Activated CD4-positive, alpha-beta T cell treated with anti-CD3 and anti-CD28 coated beads, Interleukin-2, Interleukin-6, amounts not matched to agents 100 ng/mL and 50 ng/mL, durations not matched to agents 16 hours and 8 hours (primary cell): ENCODE measurements at places on chromosomes 12 and 14.

- no peak for DNase-seq
Measured at GRCh38 chr12:20421421-20421820, 53.1 kb downstream of the PDE3A start.

DNA sequence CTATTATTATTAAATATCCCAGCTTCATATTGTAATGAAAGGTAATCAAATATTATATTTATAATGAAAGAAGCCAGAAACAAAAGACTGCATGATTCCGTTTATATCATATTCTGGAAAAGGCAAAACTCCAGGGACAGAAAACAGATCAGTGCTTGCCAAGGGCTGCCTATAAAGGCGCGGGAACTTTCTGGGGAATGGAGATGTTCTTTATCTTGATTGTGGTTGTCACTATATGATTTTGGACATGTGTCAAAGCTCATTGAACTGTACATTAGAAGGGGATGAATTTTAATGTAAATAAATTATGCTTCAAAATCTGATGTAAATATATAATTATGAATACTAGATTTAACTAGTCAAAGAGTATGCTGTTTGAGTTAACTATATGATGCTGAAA lies 115.4 kb upstream of the KRAS start:
- DNase-seq, result no peak

DNA sequence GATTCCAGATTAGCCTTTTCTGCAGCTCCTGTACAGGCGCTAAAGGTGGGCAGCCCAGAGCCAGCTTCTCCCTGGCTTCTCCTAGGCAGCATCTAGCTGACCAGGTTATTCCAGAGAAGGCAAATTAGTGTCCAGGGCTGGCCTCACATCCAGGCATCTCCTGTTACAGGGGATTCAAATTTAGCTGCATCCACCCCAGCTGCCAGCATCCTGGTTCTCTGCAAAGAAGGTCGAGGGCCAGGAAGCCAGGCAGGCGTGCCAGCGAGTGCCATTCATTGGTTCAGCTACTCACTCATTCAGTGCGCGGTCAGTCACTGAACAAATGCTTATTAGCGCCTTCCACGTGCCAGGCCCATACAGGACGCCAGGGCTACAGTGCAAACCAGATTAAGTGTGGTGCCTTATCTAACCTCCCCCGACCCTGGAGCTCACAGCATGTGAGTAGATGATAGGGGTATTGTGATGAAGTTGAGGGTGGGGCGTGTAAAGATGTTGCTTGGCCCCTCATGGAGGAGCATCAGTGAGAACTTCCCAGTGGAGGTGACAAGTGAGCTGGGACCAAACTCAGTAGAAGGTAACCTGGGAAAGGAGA lies 15.7 kb upstream of the FAM222A start:
- DNase-seq, result no peak

GRCh38 chr12:23352670-23353069 lies 596.8 kb downstream of the SOX5 start:
- DNase-seq, result no peak

DNA sequence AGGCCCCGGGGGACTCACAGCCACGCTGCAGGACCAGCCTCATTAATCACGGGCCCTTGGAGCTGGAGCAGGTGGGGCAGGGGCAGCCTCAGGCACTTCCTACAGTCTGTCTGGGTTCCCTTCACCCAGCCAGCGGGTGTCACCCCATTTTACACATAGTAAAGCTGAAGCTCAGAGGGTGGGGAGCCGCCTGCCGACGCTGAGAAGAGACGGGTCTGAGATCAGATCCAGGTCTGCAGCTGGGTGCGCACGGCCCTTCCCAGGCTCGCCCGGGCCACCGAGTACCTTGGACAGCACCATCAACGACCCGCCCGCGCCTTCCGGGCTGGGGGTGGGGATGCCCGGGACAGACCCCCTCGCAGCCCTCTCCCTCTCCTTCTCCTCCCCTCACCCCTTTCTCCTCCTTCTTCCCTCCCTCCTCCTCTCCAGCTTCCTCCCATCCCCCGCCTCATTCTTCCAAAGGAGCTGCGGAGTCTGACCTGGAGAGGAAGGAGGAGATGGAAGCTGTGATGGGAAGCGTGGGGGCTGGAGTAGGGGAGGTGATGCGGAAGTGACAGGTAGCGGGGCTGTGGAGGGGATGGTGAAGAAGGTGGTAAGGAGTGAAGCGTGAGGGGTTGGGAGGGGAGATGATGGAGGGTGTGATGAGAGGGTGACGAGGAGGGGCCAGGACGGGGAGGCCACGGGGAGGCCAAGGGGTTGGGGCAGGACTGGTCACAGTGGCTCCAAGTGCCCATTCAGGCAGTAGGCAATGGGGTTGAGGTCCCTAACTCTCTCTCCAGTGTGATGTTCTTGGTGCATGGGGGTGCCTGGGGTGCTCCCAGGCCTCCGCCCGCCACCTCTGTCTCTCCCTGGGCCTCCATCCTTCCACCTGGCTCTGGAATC lies 8.8 kb downstream of the DTX1 start:
- DNase-seq, result no peak

GRCh38 chr12:58757422-58757821 lies 162.9 kb downstream of the LRIG3 start:
- DNase-seq, result no peak

- DNase-seq, result no peak
Measured at GRCh38 chr12:127667131-127667685, 599.8 kb upstream of the TMEM132C start.

DNA sequence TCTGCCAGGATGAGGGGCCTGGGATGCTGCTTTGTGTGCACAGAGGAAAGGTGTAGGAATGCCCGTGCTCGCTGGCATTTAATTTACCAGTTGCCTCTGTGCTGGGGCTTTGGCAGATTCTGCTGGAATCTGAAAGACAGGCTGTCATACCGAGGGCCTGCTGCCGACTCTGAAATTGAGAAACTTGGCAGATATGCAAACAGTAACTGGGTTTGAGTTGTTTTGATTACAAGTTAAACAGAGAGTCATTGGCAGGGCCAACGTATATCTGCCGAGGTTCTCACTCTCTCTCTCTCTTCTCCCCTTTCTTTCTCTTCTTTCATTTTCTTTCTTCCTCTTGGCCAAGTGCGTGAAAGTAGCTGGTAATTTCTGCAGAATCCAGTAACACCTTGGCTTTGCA lies 618.7 kb downstream of the VRK1 start:
- DNase-seq, result no peak

DNA sequence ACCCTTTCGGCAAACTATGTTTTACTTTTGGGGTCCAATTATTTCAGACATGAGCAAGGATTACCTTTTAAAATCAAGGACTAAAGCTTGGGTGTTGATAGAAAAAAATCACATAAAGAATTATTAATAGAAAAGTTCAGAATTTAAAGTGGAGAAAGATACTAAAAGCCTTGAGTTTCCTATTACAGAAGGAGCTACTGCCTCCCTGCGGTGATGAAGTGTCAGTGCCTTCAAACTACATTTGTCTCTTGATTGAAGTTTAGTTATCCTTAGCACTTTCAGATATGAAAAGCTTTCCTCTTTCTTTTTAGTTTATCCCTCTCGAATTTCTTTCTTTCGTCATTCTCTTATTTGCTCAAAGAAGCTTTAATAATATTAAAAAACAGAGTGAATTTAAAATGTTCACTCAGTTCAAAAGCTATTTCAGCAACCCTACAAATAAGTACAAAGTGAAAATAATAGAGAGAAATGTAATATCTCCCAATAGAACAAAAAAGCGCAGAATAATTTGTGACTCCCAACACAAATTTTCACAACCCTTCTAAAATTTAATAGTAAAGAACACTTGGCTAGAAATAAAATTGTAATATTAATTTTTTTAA lies 87.6 kb downstream of the SEC23A start:
- DNase-seq, result peak; percentile 42

DNA sequence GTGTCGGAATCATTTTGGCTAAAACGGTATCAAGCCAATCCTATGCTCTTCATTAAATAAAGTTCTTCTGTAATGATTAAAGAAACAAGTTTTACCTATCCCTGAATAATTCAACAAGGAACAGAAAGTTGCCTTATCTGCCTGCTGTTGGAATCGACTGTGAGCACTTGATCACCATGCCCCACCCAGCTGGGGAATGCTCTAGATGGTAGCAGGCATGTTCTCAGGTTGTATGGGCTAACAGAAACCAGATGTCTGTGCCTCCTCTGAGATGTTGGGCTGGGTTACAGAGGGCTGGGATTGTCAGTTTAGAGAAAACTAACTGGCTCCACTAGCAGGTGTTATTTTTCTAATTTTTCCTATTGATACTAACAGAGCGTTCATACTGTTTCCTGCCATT lies 28.9 kb downstream of the RTRAF start:
- no peak for DNase-seq

DNA sequence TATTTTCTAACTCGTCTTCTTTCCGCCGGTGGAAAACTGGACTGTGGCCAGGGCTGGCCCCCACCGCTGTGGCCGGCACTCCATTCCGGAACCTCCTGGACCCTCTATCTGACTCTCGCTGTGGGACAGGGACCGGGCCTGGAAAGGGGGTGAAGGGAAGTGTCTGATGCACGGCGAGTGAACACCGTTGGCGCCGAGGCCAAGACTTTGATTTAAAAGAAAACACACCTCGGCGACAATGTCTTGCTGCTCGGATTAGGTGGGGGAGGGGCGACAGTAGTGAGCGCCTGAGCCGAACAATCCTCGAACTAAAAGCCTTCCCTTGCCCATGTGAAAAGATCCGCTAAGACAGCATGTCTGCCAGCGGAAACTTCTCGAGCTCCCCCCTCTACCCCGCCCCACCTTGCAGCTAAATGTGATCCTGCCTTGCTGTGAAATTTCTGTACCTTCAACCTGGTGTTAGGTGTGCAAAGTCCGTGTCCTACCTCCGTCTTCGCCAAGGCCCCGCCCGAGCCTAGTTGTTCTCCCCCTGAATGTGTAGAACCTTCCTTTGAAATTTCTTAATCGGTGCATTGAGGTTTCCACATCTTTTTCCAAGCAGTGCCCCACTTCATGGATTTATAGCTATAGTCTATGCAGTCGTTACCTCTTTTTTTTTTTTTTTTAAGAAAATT lies 862 bp upstream of the HOTAIR start:
- no peak for DNase-seq

- no peak for DNase-seq
Measured at GRCh38 chr14:51836417-51836816, 24.0 kb upstream of the GNG2 start.

DNA sequence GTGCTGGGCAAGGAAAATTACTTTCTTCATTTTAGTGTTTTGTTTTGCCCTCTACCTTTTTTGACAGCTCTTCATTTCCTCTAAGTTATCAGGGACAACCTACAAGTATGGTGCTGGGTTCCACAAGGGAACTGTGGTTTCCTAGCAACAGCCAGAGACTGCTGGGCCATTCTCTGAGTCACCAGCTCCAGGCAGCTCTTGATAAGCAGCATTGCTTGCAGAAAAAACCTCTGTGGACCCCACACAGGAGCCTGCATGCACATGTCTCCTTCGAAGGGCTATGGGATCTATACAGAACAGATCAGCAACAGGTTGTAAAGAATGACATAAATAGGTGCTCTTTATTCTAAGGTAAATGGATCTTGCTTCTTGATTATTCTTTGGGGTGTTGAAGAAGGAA lies 81.0 kb upstream of the CCDC196 start:
- no peak for DNase-seq

DNA sequence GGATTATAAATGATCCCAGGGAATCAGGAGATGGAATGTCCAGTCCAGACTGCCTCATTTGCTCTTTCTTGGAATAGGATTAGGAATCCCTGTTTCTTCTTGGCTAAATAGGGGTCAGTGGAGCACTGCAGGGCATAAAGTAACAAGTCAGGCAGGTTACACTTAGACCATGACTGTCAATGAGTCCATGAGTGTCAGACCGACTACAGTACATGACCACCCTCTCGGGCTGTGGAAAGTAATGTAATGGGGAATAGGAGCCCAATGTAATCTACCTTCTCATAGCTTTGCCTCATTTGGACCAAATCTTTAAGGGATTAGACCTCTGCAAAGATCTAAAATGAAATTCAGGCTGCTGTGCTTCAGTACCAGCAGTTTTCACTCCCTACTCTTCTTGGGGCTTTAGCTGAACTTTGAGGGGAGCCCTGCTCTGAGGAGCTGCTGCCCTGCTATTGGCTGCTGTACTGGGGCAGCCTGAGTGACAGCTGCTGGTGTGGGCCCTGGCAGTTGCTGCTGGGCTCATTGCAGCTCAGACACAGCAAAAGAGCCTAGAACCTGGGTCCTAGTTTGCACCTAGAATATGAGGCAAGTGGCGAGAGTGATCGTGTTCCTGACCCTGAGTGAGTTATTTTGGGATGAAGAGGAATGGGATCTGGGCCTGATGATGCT lies 62.2 kb upstream of the OR4E1 start:
- peak; percentile 13 for DNase-seq

DNA sequence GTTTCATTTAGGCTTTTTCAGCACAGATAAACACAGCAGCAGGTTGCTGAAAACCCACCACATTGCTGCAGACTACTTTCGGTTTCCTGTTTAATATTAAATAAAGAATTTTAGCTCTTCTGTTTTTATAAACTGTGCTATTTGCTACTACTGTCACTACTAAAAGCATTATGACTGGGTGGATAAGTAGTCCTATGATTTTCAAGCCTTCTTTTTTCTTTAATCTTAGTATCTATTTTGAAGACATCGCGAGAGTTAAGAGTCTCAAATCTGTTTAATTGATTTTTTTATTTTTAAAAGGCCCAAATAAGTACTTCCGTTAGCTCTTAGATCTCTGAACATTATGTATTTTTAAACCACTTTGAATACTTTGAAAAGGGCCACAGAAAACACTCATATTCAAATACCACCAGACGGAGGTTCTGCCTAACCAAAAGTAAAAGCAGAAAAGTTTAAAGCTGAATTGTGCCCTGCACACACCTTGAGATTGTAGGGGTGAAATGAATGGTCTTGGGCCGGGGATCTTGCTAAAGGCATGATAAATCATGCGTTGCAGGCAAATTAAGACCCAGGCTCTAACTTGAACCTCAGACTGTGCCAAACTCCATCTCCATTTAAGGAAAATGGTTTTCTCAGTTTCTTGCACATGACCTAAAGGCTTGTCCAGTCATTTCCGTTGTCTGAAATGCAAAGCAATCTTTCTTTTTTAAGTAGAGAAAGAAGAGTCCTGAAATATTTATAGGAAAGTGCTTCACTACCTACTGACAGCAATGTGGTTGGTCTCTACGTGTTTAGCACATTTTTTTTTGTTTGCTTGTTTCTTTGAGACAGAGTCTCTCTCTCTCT lies 13.6 kb upstream of the FOXN3 start:
- peak; percentile 85 for DNase-seq

- DNase-seq, result no peak
Measured at GRCh38 chr14:79734151-79734550, 477.2 kb downstream of the DIO2 start.

DNA sequence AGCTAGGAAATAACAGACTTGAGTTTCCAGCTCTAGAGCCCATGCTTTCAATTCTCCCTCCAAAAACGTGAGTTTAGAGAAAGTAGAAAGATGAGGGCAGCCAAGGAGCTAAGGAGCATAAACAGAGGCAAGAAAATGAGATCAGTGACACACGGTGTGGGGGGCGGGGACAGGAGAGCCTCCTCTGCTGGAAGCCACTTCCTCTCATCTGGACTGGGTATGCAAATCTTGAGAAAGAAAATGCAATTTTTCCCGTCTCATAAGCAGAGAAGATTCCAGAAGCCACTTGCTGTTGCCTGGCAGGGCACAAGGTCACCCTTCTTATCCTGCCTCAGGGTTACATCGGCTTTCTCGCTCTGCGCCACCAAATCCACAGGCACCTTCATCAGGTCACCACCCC lies 6.0 kb downstream of the OR10P1 start:
- no peak for DNase-seq

GRCh38 chr12:39620659-39621658 lies 1.4 kb upstream of the ABCD2 start:
- peak; percentile 78 for DNase-seq
